ENCODE measurements at places on chromosomes 16 and 17.

DNA sequence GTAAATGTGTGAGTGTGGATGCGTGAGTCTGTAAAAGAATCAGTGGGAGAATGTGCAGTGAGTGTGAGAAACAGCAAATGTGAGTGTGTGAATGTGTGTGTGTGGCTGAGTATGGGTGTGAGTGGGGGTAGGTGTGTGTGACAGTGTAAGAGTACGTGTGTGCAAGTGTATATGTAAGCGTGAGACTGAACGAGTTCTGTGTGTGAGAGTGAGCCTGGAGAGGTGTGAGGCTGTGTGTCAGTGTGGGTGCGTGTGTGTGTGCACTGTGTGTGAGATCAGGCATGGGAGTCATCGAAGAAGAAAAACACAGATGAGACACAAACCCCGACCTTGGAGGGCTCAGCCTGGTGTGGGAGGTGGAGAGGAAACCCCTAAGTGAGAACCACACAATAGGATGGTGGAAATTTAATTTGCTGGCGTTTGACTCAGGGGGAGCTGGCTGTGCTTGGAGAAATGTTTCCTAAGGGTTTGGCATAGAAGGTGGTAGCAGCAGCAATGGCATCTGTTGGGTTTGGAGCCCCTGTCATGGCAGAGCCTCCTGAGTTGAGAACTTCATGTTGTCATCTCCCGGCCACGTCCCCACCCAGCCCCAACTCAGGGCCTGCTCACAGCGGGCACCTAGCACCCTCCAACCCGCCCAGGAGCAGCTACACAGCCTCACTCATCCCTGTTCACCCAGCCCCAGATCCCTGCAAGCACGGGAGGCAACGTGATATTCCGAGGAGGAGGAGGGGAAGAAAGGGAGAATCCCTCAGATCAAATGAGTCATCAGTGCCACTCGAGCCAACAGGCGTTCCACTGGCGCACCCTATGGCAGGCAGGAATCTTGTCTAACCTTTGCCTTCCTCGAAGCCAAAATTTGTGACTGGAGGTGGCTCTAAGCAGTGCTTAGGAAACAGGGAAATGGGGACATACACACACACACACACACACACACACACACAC is 14.3 kb upstream of the NUBP1 start:
- DNase-seq, result no peak

DNA sequence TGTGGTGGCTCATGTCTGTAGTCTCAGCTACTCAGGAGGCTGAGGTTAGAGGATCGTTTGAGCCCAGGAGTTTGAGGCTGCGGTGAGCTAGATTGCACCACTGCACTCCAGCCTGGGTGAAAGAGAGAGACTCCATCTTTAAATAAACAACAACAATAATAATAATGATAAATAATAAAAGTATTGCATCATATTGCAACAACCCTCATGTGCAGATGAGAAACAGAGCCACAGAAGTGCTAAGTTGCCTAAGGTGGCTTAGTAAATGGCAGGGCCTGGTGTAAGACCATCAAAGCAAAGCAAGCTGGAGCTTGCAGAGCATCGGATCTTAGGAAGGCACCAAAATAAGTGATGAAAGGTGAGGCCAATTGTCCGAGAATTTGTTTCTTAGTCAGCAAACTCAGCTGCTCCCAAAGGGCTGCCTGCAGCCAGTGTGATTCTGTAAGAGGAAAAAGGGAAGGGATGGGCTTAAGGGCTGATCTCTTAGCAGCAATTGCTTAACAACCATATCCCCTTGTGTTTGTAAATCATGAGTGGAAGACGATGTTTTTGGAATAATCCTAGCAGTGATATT is 45.3 kb upstream of the HS3ST3A1 start:
- no peak for DNase-seq

- no peak for DNase-seq
These were observed 7.1 kb downstream of the RAP1GAP2 start for GRCh38 chr17:2803386-2803785.

GRCh38 chr16:78553268-78554039 is 454.0 kb downstream of the WWOX start:
- no peak for DNase-seq

GRCh38 chr16:64409783-64410210 is 712.1 kb downstream of the CDH11 start:
- no peak for DNase-seq

DNA sequence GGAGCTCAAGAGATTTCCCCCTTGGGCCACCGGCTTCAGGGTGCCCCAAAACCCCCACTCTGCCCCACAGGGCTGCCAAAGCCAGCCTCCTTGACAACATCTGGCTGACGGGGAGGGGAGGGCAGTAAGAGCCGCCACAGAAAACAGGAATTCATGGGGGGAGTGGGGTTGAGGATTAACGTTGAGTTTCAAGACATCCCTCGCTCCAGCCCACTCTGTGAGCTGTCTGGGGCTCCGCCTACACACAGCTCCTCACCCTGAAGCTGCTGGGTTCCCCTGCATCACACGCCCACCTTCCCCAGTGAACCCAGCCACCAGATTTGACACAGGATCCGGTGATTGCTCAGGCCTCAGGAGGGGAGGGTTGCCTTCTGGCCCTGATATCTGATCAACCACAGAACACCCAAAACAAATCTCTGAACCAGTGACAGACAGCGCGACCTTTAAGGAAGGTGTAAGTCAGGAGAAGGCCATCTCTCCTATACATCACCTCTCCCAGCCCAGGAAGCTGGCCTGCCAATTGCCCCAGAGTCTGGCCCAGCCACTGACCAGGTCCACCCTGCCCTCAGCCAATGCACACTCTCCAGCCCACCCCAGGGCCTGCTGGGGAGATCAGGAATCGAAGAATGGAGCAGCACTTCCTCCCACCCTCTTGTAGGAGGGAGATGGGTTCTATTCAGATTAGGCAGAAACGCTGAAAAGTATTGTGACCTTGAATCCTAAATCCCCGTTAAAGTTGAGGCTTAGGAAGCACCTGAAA is 132.1 kb downstream of the CLEC16A start:
- no peak for DNase-seq

DNA sequence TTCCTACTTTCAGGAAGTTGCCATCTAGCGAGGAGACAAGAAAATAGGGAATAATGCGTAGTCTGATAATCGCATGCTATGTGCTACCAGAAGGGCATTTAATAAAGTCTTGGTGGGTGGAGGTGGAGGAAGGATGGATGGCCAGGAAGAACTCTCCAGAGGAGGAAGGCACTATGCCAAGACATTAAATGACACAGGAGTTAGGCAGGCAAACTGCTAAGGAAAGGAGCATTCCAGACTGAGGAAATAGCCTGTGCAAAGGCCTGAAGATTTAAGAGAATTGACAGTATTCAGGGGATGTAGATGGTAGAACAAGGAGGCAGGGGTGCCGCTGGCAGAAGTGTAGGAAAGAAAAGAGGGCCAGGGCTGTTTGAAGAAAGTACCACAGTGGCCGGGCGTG is 19.3 kb upstream of the ARHGAP44 start:
- no peak for DNase-seq

GRCh38 chr16:77297996-77298395 is 98.8 kb downstream of the SYCE1L start:
- DNase-seq, result no peak

- no peak for DNase-seq
These were observed 5.2 kb upstream of the MRPL38 start for GRCh38 chr17:75909812-75910274.

DNA sequence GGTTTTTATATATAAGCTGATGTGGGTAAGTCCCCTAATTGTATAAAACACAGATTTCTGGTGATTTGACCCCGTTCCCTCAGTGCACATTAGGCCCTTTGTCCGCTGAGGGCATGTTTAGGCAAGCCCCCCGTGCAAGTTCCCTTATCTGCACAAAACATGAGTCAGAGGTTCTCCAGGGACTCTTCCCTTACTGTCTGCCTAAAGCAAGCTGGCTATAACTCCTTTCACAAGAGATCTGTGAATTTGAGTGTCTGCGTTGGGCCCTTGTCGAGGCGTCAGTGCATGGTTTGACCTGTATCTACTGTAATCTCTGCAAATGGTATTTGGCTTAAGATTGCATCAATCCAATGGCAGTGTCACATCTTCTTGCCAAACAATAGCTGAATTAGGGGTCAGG is 712.8 kb downstream of the CDH8 start:
- DNase-seq, result no peak

DNA sequence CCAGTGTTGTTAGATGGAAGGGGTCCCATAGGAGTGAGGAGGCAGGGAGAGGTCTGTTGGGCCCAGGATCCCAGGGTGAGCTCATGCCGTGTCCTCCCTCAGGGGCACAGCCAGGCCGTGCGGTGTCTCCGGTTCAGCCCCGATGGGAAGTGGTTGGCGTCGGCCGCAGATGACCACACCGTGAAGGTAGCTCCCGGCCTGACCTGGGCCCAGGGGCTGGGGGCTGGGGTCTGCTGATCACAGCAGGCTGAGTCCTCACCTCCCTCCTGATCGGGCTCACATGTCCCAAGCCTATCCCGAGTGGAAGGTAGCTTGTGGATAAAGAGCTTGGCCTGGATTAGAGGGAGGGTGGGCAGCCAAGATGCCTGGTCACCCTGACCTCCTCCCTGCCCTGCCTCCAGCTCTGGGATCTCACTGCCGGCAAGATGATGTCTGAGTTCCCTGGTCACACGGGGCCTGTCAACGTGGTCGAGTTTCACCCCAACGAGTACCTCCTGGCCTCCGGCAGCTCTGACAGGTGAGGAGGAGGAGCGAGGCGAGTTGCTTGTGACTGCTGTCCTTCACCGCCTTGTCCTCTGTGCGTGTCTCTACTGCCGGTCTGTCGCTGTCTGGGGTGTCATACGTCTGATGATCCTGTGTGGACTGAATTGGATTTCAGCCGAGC is 16.1 kb downstream of the KATNB1 start:
- no peak for DNase-seq

DNA sequence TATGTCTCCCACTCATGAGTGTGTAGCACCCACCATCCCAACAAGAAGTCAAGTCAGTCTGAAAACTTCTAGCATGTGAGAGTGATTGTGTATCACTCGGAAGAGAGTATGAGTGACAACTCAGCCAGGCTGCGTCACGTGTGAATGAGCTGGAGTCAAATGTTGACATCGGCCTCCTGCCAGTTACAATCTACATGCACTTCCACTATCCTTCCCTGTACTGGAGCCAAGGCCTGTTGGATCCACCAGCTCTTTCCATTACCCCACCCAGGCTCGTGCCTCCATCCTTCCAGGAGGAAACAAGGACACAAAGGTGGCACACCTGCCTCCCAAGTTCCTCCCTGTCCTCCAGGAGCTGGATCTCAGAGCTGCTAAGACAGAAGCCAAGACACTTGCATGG is 64.5 kb downstream of the ASIC2 start:
- DNase-seq, result no peak

GRCh38 chr16:17340804-17341203 is 130.0 kb downstream of the XYLT1 start:
- DNase-seq, result no peak

- DNase-seq, result no peak
These were observed 1.5 kb downstream of the GAA start for GRCh38 chr17:80102664-80103448.

DNA sequence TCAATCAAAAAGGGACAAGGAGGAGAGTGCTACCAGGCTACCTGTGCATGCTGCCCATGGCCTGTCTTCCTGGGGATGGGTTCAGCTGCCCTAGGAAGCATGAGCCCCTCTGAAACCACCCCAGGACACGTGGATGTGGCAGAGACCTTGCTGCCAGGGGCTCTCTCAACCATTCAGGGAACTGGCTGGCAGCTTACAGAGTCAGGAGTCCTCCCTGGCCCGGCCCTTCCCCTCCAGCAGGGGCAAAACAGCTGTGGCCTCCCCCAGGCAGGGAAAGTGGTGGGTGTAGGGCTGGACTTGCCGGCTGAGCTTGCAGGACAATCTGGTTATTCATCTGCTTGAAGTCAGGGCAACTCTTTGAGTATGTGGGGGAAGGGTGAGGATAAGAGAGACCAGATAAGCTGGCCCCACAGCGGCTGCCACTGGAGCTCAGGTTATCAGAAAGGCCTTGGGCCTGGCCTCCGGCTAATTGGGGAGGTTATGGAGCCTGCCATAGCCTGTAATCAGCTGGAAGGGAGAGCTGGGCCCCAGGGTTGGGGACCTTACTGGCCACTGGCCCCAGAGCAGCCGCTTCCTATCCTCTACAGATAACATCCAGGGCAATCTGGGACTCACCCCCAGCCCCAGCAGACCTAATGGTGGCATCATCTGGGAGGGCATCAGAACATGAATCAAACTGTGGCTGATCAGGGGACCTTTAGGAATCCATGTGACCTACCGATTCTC is 5.6 kb upstream of the TBX2 start:
- DNase-seq, result no peak

DNA sequence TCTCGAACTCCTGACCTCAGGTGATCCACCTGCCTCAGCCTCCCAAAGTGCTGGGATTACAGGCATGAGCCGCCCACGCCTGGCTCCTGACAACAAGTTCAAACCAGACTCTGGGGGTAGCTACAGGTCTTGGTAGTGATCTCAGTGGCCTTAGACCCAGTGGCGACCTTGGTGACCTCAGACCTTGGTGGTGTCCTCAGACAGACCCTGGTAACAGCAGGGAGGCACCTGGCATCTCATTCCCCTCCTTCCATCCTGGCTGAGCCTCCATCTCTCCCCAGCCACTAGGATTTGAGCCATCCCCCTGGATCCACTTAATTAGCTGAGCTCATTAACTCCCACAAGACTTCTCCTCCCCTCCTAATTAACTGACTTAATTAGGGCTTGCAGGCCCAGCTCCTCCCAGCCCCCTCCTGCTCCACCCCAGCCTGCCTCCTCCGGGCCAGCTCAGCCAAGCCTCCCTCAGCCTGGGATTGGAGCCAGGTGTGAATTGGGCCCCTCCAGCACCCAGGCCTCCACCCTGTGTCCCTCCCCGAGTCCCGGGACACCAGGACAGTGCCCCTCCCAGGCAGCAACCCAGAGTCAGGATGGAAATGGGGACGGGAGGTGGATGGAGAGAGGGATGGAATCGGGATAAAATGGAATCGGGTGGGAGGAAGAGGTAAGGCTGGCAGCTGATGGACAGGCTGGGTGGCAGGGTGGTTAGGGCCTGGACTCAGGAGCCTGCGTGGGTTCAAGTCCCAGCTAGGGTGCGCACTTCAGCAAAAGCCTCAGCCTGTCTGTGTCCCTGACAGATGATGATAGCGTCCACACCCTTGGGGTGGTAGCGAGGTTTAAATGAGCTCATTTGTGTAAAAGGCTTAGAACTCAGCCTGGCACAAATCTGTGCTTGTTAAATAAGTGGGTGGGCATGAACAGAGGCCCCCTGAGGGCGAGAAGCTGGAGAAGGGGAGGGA is 11.2 kb upstream of the SBK1 start:
- DNase-seq, result no peak

GRCh38 chr16:4353675-4354074 is 2.6 kb upstream of the PAM16 start:
- DNase-seq, result no peak

- DNase-seq, result no peak
These were observed 42.1 kb upstream of the MAF start for GRCh38 chr16:79642652-79643051.

GRCh38 chr16:63613701-63614100 is 1508.2 kb downstream of the CDH11 start:
- peak; percentile 46 for DNase-seq

DNA sequence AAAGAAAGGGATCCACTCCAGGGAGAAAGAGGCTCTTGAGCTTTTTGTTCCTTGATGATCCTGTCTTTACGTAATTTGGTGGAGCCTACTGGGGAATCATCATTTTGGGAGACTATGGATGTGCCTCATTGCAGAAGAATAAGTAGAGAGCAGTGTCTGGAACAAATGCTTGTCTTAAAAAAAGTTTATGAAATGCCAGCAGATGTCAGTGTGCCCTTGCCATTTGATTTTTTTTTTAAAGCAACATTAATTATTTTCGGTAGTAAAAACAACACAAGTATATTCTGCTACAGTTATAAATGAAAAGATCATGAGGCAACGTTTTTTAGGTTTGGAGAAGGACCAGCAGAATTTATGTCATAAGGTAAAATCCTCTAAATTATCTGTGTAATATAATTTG is 934.8 kb upstream of the EEF2KMT start:
- DNase-seq, result no peak

All from SJSA1 (cell line).